ENCODE measurements at places on chromosomes 5 and 9.

DNA sequence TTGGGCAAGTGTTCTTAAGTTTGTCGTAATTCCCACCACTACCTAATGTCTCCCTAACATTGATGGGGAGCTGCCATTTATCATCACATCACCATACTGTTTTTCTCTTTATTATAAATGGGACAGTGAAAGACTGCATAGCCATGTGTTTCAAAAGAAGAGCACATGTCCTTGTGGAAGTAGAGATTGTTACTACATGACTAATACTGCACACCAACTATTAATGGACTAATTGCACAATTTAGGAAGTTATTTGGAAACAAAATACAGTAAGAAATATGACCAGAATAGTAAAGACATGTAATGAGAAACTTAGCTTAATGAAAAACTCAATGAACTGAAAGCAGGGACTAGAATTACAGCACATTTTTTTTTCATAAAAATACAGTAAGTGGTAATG is 12.0 kb upstream of the ELOVL7 start:
- DNase-seq: no peak

- no peak for DNase-seq
Observed at GRCh38 chr9:22244139-22245011, 202.2 kb upstream of the DMRTA1 start.

GRCh38 chr9:133130685-133131244 is 9.7 kb upstream of the RALGDS start:
- DNase-seq: no peak

- DNase-seq: no peak
Observed at GRCh38 chr5:150046031-150046430, 40.3 kb downstream of the CSF1R start.

- no peak for DNase-seq
Observed at GRCh38 chr5:94240596-94240992, 377.8 kb downstream of the KIAA0825 start.

GRCh38 chr5:168407211-168407610 is 79.1 kb upstream of the RARS1 start:
- DNase-seq: no peak

- no peak for DNase-seq
Observed at GRCh38 chr9:25994605-25995004, 316.4 kb upstream of the TUSC1 start.

DNA sequence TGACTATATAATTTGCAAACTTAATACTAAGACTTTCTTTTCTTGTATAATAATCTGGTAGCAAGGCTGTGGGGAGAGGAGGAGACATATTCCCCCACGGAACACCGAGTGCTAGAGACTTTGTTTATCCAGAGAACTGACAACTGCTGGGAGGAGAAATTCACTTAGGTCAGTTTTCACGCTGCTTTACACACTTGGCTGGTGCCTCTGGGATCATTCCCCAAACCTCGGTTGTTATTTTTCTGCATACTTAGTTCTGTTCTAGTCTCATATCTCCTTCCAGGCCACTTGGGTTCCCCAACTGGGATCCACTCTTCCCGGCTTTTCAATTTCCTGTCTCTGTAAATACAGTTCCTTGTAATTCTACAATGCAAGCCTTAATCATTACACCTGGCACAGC is 238.2 kb upstream of the ADAMTS16 start:
- DNase-seq: no peak

- DNase-seq: no peak
Observed at GRCh38 chr9:137657606-137658005, 38.8 kb downstream of the EHMT1 start.

- no peak for DNase-seq
Observed at GRCh38 chr5:53261245-53261644, 151.7 kb upstream of the MOCS2 start.

- DNase-seq: no peak
Observed at GRCh38 chr5:177526791-177527190, 10.0 kb upstream of the DDX41 start.

DNA sequence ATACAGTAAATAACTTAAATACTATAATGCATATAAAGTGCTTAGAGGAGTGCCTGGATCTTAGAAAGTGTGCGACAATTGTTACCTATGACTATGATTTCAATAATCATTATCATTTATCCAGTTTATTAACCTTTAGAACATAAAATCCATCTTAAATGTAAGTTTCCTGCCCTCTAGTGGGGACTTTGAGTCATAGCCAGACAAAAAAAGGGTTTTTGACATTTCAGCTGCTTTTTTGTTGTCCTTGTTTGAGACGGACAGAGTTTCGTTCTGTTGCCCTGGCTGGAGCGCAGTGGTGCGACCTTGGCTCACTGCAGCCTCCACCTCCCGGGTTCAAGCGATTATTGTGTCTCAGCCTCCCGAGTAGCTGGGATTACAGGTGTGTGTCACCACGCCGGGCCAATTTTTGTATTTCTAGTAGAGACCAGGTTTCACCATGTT is 9.7 kb upstream of the C9orf152 start:
- DNase-seq: no peak

DNA sequence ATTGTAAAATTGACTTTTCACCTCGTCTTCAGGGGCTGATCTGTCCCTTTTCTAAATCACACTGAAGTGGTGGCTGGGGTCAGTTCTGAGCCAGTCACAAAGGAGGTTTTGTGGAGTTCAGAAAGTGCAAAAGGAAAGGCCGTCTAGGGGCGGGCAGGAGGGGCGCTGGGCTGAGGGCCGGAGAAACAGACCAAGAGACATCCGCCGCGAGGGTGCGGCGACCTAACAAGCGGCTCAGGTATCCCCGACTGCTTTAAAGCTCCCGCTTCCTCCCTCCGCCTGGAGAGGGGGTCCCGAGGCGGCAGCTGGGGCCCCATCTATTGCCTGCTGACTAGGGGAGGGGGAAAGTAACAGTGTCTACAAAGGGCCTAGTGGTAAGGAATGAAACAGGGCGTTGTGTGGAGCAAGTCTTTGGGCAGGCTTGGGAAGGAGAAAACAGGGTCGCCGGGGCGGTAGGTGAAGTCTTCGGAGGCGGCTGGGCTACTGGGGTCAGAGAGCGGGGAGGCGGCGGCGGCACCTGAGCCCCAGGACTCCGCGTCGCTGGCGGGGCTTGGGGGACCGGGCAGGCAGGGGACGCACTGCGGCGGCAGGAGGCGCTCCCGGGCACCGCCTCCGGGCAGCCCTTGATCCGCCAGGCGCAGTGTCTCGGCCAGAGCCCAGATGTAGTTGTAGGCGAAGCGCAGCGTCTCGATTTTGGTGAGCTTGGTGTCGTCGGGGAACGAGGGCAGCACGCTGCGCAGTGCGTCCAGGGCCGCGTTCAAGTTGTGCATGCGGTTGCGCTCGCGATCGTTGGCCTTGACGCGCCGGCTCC is 950 bp downstream of the NEUROG1 start:
- no peak for DNase-seq

DNA sequence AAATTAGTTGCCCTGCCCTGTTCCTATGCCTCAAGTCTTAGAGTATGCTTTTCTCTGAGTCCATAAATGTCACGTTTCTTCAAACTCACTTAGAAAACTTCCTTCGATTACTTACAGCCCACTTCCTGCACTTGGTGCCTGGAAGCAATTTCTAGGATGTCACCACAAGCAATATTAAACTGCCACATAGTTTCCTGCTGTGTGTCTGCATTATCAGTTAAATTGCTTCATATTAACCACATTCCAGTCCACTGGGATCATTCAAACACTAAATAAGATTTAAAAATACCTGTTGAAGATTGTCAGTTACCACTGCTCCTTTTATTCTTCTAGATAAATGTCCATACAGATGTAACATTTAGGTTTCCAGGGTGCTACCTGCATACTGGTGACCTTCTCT is 4.1 kb downstream of the DENND1A start:
- DNase-seq: no peak

DNA sequence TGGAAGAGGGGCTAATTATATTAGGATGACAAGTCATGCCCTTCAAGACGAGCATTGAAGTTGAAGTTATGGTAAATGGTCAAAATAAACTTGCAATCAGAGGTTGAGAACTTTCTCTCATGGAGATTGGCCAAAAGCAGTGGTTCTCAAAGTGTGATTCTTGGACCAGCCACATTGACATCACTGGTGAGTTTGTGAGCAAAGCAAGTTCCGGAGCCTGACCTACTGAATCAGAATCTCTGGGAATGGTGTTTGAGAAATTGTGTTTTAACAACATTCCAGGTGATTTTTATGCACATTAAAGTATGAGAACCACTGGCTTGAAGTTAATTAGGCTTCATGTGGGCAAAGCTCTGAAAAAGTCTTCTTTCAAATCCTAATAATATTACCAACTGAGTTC is 403.5 kb downstream of the ZSWIM6 start:
- DNase-seq: no peak

DNA sequence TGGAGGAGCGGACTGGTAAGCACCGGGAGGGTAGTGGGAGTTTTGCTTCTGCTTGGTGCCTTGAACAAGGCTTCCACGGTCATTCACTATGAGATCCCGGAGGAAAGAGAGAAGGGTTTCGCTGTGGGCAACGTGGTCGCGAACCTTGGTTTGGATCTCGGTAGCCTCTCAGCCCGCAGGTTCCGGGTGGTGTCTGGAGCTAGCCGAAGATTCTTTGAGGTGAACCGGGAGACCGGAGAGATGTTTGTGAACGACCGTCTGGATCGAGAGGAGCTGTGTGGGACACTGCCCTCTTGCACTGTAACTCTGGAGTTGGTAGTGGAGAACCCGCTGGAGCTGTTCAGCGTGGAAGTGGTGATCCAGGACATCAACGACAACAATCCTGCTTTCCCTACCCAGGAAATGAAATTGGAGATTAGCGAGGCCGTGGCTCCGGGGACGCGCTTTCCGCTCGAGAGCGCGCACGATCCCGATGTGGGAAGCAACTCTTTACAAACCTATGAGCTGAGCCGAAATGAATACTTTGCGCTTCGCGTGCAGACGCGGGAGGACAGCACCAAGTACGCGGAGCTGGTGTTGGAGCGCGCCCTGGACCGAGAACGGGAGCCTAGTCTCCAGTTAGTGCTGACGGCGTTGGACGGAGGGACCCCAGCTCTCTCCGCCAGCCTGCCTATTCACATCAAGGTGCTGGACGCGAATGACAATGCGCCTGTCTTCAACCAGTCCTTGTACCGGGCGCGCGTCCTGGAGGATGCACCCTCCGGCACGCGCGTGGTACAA is 556 bp downstream of the PCDHGC3 start:
- no peak for DNase-seq

DNA sequence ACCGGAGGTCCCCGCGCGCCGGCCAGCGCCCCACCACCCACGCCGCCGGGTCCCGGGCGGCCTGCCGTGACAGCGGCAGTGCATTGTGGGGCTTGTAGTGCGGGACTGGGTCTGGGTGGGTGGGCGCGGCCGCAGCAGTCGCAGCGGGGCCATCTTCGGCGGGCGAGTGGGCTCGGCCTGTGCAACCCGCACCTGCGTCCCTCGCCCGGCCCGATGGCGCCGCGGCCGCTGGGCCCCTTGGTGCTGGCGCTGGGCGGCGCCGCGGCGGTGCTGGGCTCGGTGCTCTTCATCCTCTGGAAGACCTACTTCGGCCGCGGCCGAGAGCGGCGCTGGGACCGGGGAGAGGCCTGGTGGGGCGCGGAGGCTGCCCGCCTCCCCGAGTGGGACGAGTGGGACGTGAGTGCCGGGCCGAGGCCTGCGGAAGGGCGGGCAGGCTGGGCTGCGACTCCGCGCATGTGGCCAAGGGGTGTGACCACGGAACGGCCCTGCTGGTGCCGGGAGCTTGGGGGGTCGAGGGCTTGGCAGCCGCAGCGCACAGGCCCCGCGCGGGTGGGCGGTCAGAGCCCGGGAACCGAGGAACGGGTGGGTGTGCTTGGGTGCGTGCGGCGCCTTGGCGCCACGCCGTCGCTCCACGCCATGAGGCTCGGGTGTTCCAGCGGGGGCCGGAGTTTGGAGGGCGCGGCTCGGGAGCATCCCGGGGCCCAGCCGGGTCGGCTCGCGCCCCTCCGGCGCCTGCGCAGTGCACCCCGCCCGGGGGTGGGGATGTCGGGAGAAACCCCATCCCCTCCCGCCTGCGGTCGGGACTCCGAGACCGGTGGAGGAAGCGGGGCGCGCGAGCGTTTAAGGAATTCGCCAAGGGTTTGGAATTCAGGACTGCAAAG is at the start of gene ARL10:
Gene ARL10, plus strand, starts transcription at position 137 of the 881 bp plus-strand sequence. Its CDS starts 77 bp downstream, at position 214.
- peak; percentile 84 for DNase-seq

DNA sequence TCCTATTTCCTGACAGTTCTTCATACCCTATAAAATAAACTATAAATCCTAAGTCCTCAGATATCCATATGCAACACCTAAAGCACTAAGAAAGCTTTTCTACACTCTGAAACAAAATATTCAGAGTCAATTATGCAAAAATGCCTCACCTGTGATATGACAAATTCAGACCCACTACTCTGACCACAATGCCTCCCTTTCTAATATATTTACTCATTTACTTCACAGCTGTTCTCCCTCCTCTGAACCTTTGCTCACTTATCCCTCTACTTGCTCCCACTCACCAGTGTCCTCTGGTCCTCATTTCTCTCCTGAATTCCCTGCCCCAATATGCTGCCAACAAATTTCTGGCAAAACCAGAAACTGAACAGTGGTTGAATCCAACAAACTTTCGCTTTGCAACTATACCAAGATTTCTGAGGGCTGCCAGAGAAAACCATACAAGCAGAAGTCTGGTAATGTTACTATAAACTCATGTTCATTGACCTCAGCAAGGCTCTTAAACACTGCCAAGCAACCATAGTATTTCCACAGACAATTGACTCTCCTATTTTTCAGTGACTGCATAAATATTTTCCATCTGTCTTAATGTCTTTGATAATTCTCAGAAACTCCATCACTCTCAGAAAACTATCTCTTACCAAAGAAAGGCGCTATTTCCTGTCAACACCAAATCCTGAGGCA is 7.1 kb downstream of the CCNH start:
- DNase-seq: no peak

GRCh38 chr9:136297766-136298735 is 5.8 kb downstream of the CCDC187 start:
- no peak for DNase-seq

- no peak for DNase-seq
Observed at GRCh38 chr5:60649288-60649917, 50.6 kb downstream of the DEPDC1B start.

DNA sequence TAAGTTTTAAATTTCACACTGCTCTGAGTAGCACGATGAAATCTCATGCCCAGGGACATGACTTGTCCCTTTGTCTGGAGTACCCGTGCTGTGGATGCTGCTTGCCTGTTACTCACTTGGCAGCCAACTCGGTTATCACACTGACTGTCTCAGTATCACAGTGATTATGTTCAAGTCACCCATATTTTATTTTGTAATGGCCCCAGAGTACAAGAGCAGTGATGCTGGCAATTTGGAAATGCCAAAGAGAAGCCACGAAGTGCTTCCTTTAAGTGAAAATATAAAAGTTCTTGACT is 22.8 kb upstream of the SCGB3A2 start:
- DNase-seq: no peak

DNA sequence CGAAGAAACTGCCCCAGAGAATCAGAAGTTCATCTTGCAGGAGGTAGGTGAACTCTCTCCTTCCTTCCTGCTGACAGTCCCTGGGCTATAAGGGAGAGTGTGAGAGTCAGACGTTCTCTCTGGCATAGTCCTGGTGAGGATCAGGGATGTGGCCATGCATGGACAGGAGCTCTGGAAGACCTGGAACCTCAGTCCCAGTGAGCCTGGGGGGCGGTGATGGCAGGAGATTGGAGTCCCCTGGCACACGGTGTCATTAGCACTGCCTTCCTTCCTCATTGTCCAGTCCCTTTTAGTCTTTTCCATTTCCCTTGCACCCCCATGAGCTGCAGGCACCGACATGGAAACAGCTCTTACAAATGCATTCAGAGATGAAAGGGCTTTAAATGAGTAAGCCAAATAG is 38.6 kb downstream of the GALNT12 start:
- DNase-seq: no peak

GRCh38 chr5:39835371-39835770 is 410.6 kb upstream of the DAB2 start:
- no peak for DNase-seq

Data from activated CD8-positive, alpha-beta memory T cell treated with anti-CD3 and anti-CD28 coated beads, Interleukin-2, amount 50 U/mL, for 48 hours (primary cell).